ENCODE measurements at places on chromosomes 16 and 17.

- no peak for DNase-seq
These were observed 242.8 kb upstream of the PSMD7 start for GRCh38 chr16:74053826-74054225.

DNA sequence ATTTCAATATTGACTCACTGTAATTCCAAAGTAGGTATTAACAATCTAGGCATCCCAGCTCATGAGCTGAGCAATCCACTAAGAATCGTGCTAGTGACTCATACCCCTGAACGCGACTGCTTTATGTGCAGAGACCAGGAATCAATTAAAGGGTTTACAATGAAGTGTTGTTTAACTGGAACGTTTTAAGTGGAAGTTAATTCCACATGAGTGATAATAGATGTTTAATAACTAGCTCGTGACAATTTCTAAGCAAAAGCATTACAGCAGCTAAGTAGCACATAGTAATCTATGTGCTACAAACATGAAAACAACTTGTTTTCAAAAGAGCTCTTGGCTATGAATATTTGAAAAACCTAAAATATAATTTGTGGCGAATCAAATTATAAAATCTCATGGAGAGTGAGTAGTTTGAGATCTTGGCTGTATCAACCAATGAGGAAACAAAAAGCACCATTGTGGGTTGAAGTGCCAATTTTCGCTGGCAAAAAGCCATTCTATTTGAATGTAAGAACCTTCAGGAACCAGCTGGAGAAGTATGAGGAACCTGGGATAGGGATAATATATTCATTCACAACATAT, 9.4 kb downstream of the GJC1 start:
- no peak for DNase-seq

GRCh38 chr17:68981288-68981687, 26.1 kb upstream of the ABCA8 start:
- no peak for DNase-seq

DNA sequence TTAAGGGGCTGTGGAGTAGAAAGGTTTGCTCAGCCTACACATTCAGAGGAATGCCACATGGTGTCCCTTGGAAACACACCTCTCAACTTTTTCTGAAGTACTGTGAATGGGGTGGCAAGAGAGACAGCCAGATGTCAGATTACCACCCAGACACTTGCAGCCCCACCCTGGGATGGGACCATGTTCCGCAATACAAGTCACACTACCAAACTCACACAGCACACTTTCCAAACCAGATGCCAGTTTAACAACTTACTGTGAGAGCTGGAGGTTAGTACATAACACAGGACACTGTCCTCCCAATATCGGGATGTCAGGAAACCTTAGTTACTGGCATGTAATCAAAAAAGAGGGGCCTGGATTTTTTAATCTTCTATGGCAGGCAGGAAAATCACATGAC, 7.9 kb downstream of the USP7 start:
- no peak for DNase-seq

- DNase-seq: no peak
These were observed 965 bp downstream of the INTS2 start for GRCh38 chr17:61926826-61927207.

DNA sequence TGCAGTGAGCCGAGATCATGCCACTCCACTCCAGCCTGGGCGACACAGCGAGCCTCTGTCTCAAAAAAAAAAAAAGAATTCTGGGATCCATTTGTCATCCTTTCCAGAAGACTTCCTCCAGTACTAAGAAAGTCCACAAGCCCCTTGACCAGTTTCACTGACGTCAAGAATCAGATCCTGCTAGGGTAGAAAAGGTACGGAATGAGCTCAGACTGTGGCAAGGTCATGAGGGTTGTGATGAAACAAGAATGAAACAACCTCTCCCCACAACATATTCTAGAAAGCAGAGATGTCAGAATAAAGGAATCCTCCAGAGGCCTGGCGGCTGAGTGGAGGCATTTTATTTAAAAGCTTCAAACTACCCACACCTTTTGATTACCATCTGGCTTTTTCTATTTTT, 29.9 kb downstream of the TRAF4 start:
- no peak for DNase-seq

GRCh38 chr17:6205525-6205924, 135.3 kb downstream of the WSCD1 start:
- DNase-seq: no peak

GRCh38 chr17:57328109-57328882, 72.0 kb downstream of the MSI2 start:
- no peak for DNase-seq

- DNase-seq: no peak
These were observed 197.3 kb upstream of the GOT2 start for GRCh38 chr16:58931436-58931835.

GRCh38 chr17:49337884-49338283, 24.2 kb downstream of the ZNF652 start:
- no peak for DNase-seq

DNA sequence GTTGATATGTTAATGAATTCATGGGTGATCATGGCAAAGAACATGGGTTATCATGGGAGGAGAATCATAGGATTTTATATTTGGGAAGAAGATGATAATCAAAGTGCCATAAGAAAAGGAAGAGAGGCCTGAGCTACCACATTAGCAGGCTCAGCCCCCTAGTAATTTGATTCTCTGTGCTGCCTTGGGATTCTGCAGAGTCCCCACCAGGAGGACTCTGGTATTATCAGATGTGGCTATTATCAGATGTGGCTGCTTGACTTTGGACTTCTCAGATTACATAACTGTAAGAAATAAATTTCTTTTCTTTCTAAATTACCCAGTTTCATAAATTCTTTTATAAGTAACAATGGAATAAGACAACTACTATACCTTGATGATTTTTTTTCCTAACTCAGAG, 137.6 kb downstream of the ITFG1 start:
- no peak for DNase-seq

- peak; percentile 50 for DNase-seq
These were observed 114.8 kb upstream of the NOL11 start for GRCh38 chr17:67602974-67603373.

GRCh38 chr16:67425580-67425979, 5.3 kb upstream of the HSD11B2 start:
- no peak for DNase-seq

DNA sequence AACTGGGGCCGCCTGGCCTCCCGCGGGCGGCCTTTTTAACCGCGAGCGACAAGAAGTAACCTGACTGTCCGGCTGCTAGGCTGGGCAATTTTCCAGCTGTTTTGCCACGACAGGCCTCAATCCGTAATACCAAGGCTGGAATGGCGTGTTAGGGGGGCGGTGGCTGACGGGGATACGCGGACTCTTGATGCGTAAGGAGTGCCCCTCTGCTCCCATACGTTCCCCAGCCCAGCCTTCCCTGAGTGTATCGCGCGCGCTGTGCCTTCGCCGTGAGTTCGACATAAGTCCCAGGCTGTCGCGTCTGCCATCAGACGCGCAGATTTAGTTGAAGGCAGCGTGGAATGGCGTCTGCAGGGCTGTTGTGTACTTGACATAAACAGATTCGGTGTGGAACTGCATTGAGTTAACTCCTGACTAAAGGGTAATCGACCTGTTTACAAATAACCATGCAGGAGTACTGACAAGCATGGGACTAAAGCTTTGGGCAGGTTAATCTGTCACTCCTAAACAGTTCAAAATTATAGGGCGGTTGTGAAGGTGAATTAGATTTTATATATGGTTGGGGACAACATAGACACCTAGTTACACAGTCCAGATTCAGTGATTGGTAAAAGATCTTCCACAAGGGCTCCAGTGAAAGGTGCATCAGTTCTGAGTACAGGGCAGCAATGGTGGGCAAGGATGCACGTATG, 16.6 kb upstream of the ERN1 start:
- peak; percentile 86 for DNase-seq

DNA sequence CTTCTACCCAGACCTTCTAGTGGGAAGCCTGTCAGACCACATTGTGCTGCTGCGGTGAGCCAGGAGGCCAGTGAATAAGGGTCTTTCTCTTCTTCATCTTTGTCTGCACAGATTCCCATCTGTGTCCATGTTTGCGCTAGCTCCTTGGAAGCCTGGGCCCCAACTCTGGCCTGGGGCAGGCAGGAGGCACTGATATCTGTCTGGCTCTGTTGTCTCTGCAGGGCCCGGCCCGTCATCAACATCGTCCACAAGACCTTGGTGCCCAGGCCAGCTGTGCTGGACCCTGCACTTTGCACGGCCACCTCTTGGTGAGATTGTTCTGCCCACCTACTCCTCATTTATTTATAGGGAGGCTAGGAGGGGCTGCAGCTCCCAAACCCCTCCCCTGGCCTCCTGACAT, 18.3 kb downstream of the ITGA3 start:
- DNase-seq: no peak

GRCh38 chr17:82266142-82266541, 7.4 kb downstream of the CSNK1D start:
- no peak for DNase-seq

GRCh38 chr17:50800196-50800700, 32.9 kb upstream of the ANKRD40CL start:
- no peak for DNase-seq

- DNase-seq: peak; percentile 69
These were observed 154.2 kb downstream of the MRM1 start for GRCh38 chr17:36755586-36755985.

DNA sequence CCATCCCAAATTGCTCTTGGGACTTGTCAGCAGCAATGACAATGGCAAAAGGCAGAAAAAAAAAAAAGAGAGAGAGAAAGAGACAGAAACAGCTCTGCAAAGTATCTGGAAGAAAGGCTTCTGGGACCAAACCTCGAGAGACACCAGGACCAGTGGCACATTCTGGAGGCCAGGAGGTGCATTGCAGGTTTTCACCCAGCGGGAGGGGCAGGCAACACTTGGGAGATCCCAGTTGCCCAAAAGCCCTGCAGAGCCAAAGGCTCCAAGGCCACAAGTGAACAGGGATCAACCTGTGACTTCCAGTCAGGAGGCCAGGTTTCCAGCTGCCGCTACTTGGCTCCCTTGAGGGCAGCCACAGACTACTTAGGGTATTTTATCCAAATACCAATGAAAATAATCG, 110.8 kb upstream of the CDH5 start:
- DNase-seq: no peak

DNA sequence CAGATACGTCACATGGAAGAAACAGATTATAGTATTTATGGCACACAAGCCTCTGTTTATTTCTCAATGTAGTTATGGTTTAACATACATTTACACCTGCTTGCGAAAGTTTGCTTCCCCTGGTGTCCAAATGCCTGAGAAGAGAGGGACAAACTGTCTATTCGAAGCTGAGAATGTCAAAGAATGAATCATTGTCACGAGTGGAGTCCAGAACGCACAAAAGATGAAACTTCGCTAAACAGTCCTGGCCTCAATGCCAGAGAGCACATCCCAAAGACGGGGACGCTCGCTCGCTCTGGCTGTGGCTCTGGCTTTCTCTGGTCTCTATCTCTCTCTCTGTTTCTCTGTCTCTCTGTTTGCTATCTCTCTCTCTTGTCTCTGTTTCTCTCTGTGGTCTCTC, 298.8 kb downstream of the FOXL1 start:
- DNase-seq: no peak

DNA sequence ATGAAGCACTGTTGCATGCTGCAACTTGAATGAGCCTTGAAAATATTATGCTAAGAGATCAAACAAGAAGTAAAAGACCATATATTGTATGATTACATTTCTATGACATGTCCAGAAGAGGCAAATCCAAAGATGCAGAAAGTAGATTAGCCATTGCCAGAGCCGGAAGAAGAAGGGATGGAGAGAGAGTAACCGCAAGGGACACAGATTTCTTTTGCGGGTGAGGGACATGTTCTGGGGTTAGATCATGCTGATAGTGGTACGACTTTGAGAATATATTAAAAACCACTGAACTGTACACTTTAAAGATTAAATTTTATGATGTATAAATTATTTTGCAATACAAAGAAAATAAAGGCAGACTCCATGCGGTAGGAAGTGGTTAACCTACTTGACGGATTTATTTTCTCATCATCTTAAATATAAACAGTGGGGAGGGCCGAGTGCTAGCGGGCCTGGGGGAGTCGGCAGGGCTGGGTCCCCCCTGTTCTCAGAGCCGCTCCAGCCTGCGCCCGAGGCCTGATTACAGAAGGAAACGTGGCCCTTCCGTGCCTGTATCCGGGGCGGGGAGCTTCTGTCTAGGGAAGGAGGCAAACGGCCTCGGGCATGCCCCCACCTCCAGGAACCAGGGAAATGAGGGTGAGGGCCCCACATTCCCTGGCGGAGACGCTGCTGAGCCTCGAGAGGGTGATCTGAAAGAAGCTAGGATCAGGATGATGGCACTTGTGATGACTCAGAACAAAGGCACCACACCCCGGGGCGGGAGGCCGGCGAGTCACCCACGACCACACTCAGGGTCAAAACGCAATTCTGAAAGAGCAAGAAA, 48.0 kb downstream of the SHCBP1 start:
- DNase-seq: no peak

DNA sequence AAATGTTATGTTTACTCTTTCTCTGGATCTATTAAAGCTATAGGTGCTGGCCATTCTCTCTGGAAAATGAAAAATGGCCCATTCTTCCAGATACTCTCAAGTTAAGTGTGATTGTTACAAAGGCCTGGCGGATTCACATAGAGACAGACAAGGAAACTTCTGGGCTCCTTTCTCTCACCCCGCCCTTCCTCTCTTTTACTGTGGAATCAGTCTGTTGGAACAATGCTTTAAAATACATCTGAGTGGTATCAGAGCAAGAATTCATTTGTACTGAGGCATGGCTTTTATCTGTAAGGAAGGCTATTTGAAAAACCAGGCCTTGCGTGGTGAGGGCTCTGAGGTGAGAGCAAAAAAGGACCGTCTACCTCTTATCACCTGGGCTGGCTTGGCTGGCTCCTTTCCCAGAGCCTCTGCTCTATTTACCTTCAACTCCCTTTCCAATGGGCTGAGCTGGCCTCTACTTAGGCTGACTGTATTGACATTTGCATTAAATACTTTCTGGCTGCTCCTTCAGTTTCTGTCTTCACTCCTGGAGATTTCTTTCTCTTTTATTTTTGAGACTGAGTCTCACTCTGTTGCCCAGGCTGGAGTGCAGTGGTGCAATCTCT, 274.0 kb downstream of the PHKB start:
- DNase-seq: no peak

DNA sequence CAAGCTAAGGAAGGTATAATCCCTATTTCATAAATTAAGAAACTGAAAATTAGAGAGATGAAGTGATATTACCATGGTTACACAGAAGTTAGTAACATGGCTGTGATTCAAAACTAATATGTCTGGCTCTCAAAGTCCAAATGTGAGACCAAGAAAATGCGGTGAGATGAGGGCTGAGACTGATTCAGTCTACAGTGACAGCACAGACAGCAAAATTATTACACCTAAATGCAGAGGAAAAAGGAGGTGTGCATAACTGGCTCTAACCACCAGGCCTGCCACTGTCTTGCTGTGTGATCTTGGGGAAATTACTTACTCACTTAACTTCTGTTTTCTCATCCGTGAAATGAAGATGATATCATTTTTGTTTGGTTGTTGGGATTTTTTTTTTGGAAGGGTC, 270.0 kb upstream of the SOX9 start:
- DNase-seq: no peak

GRCh38 chr16:76210157-76210556, 67.0 kb upstream of the CNTNAP4 start:
- no peak for DNase-seq

GRCh38 chr17:78343187-78343542, 16.7 kb downstream of the SOCS3 start:
- DNase-seq: no peak

All from activated CD8-positive, alpha-beta memory T cell treated with anti-CD3 and anti-CD28 coated beads, Interleukin-2, amount 50 U/mL, for 48 hours (primary cell).